ENCODE measurements at places on chromosomes 2 and 18. TPM values are rescaled to one million over a fixed set of nuclear protein-coding genes. Genes with fewer than 3 reads are reported as not detected.

- DNase-seq, result no peak
These were observed 49.8 kb downstream of the ALK start for GRCh38 chr2:29871541-29871940.

- no peak for DNase-seq
These were observed 264.1 kb downstream of the TRIB2 start for GRCh38 chr2:12980817-12981216.

MYL1 gene
- not detected for total RNA-seq

DNA sequence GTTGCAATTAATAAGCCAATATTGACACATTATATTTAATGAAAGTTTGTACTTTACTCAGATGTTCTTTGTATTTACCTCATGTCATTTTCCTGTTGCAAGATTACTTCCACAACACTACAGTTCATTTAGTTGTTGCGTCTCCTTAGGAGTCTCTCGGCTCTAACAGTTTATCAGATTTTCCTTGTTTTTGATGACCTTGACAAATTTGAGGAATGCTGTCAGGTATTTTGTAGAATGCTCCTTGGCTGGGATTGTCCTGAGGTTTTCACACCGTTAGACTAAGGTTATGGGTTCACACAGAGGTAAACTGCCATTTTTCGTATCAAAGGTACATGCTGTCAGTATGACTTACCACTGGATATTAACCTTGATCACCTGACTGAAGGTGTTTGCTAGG lies 416.6 kb upstream of the TNP1 start:
- DNase-seq, result no peak

RGPD3 gene
- 0.22 TPM for total RNA-seq

VWC2L gene
- total RNA-seq, result not detected

DNA sequence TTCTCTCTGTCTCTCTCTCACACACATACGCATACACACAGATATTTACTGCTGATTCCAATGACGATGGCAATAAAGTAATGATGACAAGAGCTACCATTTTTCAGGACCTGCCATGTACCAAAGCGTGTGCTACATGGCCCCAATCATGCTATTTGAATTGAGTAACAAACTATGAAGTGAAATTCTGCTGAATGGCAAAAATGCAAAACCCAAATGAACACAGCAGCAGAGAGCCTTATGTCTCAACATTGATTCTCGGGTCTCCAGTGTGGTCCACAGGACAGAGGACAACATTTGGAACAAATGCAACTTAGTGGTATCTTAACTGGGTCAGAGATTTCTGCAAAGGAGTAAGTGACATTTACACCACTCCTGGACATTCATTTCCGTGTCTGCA lies 117.4 kb downstream of the PIEZO2 start:
- no peak for DNase-seq

GRCh38 chr2:200225951-200226350 lies 80.5 kb upstream of the SPATS2L start:
- no peak for DNase-seq

GRCh38 chr18:77069931-77070330 lies 62.7 kb downstream of the MBP start:
- DNase-seq, result no peak

PDCD1 gene
- total RNA-seq, result 1.4 TPM

DNA sequence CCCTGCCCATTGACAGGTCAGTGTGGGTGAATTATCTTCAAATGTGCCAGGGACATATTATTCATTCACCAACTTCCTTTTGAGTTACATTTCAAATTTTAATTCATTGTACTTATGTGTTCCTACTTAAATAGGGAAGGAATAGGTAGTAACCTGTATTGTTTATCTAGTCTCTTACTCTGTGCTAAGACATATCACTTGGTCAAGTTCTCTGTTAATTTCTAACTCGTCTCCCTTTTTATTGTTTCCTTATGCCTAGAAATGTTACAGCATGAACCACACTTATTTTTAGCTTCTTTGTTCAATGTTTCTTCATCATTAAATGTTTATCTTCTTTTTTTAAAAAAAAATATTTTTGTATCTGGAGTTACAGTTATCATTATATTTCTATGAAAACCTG lies 151.9 kb downstream of the HAUS1 start:
- DNase-seq, result no peak

Data from H9 (cell line).